Frontal cortex (tissue), 4 donors: ENCODE measurements at places on chromosomes 7 and 10.

DNA sequence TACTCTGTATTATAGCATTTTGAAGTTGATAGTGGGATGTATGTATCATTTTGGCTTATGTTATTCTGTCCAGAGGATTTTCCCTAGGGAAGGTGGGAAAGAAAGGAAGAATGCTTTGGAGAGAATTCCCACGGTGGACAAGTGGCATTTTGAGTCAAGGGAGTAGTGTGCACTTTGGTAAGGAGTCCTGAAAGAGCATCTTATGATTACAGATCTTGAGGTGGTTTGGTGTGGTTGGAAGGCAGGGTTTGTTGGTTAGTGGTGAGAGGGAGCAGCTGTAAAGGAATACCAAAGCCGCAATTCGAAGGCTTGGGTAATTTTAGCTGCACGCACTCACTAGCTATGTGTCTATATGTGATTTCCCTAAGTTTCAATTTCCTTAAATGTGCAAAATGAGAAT is 16.1 kb downstream of the CCSER2 start:
- DNase-seq = no peak

DNA sequence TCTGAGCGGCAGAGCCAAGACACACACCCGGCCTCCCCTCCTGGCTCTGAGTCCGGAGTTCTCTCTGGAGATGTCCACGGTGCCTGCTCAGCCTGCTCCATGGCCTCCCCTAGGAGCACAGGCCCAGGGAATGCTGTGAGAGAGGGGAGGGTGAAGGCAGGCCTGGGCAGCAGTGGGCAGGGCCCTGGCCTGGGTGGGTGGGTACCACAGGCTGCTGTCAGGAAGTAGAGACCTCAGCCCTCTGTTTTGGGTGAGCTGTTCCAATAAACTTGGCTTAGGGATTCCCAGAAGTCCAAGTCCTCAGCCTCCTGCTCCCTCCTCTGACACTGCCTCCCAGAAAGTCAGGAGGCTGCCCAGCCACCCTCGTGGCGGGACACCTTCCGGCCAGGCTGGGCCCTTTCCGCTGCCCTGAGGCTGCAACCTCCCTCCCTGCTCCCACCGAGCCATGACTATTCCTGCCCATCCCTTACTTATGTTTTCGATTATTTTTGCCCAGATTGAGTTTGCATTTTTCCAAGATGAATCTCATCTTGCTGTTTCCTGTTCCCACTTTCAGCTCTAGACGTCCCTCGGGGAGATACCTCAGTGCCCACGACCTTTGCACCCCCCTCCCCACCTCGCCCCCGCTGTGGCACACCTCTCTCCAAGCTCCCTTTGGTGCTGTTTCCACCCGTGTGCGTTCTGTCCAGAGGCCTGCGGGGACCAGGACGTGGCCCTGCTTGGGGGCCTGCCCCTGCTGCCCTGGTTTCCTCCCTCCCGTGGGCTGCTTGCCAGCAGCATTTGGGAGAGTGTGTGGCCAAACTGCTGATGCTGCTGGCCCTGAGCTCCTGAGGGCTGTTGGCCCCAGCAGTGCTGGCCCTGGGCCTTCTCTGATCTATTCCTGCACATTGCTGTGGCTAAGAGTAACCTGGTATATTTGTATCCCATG is 5.8 kb upstream of the POLM start:
- DNase-seq = no peak

DNA sequence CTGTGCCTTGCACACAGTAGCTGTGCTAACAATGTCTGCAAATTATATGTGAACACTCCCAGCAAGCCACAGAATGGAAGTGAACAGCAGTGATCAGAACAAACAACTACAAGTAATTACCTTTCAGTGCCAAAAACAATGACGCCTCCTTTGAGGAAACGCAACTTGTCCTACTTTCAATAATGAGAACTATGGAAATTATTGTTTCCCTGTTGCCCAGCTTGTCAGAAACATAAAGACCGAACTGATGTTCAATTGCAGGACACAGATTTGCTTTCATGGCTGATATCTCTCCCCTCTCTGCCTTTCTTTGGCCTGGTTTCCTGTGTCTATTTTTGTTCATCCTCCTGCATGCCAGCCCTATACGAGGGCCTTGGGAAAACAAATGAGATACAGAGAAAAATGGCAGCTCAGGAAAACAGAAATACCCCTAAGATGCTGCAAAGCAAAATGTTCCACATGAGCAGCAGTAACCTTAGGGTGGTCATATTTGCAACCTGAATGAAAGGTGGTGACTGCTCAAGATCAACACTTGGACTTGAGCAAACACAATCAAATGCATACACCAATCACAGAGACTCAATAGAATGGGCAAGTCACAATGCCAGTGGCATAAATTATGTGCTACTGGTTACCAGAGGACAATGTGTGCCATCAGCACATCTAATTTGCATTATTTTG is 26.8 kb downstream of the COBL start:
- DNase-seq = no peak

- no peak for DNase-seq
Observed at GRCh38 chr7:106178593-106179134, 66.6 kb upstream of the SYPL1 start.

GRCh38 chr7:46835556-46835955 is 746.4 kb downstream of the TNS3 start:
- DNase-seq = no peak

- DNase-seq = no peak
Observed at GRCh38 chr10:117996709-117997108, 50.0 kb downstream of the RAB11FIP2 start.

DNA sequence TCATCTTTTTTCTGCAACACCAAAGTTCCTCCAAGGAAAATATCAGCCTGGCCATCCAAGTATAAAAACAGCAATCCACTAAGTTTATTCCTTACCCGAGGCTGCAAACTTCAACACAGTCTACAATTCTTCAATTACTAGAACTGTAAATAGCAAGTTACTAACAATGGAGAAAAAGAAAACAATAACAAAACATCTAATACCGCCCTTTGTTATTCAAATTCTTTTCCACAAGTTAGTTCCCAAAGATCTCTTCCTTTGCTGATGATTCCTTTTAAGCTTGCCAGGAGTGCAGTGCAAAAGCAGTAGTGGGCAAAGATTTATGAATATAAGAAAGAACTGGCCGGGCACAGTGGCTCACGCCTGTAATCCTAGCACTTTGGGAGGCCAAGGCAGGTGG is 86.2 kb downstream of the CUL2 start:
- DNase-seq = no peak

DNA sequence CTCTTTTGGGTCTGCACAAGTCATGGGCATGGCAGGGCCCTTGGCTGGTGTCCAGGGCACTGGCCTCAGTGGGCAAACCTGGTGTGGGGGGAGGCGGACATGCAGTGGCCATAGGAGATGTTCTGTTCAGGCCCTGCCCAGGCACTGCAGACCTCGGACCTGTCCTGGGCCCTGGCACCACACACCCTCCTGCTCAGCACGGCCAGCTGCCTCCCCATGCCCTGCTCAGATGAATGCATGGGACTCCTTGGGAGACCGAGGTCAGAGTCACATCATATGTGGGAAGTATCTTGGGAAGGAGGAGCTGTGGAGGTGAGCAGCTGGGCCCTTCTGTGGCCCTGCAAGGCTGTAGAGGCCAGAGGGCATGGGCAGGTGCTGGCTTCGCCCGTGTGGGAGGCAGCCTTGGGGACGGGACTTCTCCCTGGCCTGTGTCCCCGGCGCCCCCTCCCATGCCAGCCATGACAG is 130.8 kb downstream of the VIPR2 start:
- DNase-seq = no peak

- no peak for DNase-seq
Observed at GRCh38 chr7:26714006-26714405, 150.4 kb downstream of the SKAP2 start.

DNA sequence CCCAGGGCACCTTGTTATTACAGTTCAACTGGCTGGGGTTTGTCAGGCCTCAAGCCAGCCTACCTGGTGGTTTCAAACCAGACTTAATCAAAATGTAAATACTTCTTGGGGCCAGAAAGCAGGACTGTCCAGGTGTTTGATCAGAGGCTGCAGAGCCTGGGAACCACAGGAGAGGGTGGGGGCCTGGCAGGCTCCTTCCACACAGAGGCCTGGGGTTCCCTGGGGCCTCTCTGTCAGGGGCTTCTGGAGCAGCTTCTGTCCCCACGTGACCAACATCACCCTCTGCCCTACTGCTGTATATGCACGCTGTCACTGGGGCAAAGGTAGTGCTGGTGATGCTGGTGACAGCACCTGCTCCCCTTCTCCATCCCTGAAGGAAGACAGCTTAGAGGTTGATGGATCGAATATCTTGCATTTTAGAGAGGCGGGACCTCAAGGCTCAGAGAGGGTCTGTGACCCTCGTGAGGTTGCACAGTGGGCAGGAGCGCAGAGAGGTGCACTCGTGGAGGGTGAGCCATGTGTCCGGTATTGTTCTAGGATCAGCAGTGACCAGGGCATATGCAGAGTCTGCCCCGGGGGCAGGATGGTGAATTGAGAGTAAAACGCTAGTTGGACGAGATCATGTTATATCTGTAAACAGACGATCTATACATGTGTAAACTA is 95.4 kb downstream of the GRK5 start:
- DNase-seq = no peak

- DNase-seq = no peak
Observed at GRCh38 chr10:43211431-43212042, 55.3 kb downstream of the RASGEF1A start.

- no peak for DNase-seq
Observed at GRCh38 chr7:84324136-84324630, 129.6 kb upstream of the SEMA3A start.

DNA sequence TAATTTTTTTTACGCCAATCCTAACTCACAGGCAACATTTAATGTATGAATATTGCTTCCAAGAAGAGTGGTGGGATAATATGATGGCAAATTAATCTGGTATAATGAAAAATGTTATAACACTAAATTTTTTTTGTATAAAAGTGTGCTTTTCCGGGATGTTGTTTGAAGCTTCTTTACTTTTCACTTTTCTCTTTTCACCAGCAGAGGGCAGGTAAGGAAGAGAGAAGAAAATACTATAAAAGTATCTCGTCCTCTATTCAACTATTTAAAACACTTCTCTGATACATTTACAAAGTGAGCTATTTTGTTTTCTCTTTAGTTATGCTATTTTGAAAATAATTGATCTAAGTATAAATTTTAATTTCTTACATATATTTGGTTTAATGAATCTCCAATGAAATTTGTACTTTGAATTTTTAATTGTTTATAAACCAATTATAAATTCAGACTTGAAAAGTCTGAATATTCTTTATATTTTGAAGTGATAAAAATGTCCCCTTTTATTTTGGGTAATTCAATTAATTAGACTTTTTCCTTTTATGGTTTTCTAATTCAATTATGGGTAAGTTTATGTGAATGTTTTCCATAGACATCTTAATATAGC is 20.7 kb upstream of the CFTR start:
- DNase-seq = no peak

DNA sequence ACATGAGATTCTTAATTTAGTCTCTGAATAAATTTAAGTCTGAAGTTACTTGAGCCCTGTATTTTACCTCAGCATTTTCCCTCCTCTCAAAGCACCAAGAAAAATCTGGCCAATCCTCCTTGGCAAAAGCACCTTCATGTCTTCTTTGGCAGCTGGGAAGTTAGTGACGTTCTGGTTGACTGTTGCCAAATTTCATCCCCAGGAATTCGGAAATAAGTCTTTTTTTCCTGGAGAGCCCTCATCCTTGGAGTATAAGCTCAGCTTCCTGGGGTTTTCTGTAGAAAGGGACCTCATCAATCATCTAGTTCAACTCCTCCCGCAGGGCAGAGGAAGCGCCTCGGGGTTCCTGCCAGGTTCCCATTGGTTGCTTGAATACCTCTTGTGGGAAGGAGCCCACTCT is 377.6 kb downstream of the PHTF2 start:
- no peak for DNase-seq

GRCh38 chr7:133294234-133294633 is 41.4 kb downstream of the EXOC4 start:
- no peak for DNase-seq

DNA sequence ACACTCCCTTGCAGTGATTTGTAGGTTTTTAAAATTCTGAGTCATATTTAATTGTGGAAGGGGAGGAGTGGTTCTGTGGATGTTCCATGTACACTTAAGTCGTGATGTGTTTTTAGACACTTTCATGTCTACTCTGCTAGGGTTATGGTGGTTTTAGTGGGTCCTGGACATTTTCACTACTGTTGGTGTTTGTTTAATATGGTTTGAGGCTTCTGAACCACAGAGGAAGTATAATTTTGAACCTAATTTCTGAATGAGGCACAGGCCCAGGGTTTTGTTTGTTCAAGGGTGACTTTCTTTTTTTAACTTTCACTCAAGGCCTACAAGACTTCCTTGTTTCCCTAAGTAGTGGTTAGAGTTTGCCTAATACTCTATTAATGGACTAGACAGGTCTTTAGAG is 13.3 kb downstream of the SLC26A5 start:
- DNase-seq = no peak

DNA sequence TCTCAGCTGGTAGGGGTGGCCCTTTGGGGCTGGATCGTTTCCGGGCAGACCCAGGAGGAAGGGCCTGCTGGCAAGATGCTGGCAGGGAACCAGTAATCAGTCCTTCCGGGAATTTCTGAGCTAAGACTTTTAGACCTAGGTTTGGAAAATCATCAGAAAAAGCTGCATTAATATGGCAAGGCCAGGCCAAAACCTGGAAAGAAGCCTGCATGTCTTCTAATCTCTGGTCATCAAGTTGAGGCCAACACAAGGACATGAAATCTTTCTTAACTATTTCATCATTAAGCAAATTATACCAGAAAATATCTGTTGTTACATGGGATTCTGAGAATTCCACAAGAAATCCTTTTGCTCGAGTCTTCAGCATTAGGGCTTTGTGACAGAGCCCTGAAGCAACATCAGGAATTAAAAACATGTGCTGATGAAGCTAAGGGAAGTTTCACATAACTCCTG is 19.9 kb downstream of the CPA1 start:
- no peak for DNase-seq

- no peak for DNase-seq
Observed at GRCh38 chr10:127880557-127880956, 12.2 kb downstream of the CLRN3 start.
